ENCODE measurements at places on chromosomes 6 and 20.

- no peak for DNase-seq
Measured at GRCh38 chr6:37311741-37312473, 41.9 kb upstream of the RNF8 start.

GRCh38 chr6:82361631-82362030, 2.0 kb upstream of the TPBG start:
- DNase-seq, result no peak

GRCh38 chr6:150673720-150674346, 74.1 kb downstream of the PLEKHG1 start:
- no peak for DNase-seq

DNA sequence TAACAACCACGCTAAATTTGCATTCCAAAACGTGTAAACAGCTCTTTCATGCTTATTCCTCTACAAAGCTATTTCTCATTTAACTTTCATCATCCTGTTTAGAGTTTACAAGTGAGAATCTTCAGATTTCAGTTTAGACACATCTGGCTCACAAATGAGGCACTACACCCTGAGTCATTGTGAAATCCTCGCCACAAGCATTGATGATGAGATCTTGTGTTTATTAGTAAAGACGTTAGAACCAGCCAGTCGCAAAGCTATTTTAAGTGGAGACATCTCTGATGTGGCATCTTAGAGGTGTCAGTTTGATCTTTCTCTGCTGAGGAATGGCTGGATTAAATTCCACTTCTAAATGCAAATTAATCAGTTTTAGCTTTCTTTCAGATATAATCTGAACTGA, 8.3 kb upstream of the ISM1 start:
- no peak for DNase-seq

GRCh38 chr6:49978332-49979226, 9.2 kb upstream of the DEFB113 start:
- DNase-seq, result no peak

- DNase-seq, result no peak
Measured at GRCh38 chr6:149014631-149015534, 268.1 kb downstream of the UST start.

- DNase-seq, result no peak
Measured at GRCh38 chr6:168915855-168916254, 337.8 kb downstream of the THBS2 start.

DNA sequence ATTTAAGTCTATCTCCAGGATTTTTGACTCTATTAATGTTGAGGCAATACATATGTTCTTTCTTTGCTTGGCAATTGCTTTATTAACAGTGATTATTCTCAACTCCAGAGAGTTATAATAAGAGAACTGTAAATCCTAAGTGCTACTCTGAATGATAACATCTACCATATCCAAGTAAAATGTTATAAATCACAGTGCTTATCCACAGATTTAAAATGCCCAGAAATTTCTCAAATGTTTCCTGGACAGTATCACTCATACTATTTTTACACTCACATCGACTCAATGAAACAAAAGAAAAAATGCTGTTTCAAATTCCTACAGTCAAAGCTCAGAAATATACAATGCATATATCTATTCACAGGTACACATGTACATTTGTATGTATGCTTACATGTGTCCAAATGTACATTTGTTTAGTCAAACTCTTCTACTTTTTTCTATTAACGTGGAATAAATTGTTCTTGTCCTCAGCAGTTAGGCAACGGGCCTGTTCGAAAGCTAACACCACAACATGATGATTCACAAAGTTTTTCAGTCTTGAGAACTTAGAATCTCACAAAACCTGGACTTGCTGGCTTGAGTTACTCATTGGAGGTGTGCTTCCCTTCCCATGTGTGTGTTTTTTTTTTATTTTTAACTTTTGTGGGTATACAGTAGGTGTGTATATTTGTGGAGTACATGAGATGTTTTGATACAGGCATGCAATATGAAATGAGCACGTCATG, 193.0 kb downstream of the GJA10 start:
- no peak for DNase-seq

GRCh38 chr20:47063407-47063806, 168.8 kb downstream of the EYA2 start:
- DNase-seq, result no peak

DNA sequence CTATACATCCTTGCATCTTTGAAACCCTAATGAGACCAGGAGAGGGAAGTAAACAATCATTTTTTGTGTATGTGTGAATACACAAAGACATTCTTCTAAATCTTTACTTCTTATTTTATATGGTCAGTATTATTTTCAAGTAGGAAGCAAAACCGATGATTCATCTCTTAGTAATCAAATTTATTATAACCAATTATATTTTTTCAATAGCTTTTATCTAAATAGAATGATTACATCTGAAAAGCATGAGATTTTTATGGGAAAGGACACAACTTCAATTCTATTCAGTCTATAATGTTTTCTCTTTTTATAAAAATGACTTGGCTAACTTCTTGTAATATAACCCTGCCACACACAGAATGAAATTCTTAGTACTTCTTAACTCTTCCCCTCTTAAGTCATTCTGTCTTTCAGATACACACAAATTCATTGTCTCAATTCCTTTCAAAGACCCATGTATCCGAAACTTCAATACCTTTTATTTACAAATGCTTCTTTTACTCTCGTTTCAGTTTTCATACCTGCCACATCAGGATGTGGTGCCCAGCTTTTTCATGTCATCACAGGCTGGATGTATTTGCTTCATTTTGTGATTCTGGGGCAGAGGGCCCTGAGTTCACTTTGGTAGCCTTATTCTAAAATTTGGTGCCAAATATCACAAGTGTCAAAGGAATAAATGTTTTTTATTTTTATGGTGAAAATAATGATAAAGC, 227.0 kb downstream of the PHF3 start:
- no peak for DNase-seq

DNA sequence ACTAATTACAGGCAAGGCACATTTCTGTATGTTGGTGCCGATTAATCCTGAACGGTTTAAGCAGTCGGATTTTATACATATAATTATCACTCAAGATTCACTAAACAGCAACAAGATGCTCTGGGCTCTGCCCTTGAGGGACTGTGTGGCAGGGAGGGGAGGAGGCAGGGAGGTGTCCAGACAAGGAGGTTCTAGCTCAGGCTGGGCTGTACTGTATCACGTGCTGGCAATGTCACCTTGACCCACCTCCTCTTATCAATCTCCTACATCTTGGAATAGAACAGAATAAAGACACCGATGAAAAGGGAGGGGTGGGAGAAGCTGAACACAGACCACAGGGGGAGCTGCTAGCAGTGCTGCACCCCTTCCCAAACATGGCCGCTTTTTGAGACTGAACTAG, 65.7 kb downstream of the LRFN2 start:
- no peak for DNase-seq

DNA sequence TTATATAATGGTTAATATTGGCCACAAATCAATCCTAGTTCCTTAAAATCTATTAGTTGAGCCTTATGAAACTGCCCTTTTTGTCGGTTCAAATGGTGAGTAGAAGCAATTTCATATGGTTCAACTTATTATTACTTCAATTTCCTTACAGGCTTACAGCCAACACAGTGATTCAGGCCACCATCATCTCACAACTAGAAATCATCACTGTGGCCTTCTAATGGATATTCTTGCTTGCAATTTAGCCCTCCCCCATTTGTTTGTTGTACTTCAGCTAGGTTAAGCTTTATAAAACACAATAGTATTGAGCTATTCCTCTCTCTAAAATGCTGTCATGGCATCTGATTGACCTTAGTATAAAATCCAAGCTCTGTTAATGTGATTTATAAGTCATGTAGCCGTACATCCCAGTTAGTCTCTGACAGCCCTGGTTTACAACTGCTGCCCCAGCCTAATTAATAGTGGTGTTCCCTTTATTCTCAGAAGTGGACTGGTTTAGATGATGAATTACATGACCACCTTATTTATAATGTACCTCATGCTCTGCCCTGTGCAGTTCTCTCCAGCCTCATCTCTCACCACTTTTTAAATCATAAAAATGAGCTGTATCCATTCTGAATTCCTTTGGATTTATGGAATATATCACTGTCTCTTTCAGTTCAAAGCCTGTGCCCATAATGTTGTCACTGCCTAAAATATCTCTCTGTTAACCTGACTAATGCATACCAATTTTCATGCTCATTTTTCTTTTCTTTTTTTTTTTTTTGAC, 36.7 kb downstream of the LAMA2 start:
- no peak for DNase-seq

DNA sequence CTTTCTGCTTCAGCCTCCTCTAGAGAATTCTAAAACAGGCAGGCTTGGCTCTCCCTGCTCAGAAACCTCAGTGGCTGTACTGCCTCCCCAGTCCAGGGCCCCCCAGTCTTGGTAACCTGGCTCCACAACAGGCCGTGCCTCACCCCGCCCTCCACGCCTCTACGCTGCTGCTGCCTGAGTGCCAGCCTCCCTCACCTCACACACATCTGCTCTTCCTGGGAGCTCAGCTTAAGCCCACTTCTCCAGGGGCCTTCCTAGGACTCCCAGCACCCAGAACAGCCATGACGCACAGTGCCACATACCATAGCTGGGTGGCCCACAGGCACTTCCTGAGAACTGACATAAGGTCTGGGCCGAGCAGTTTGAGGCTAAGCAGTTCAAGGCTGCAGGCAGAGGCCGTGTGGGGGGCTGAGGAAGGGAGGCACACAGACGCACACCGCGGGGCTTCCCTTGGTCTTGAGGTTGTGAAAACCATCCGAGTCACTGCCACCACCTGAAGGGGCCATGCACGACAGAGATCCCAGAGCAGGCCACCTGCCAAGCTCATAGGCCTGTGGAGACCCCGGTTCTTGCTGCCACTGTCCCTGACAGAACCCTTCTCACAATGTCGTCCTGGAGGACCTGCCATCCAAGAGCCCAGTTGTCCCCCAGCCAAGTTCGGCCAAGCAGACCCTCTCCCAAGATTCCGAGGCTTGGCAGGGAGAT, 42.6 kb downstream of the DSTN start:
- DNase-seq, result peak; percentile 24

- DNase-seq, result no peak
Measured at GRCh38 chr20:12936524-12936923, 72.2 kb upstream of the SPTLC3 start.

- DNase-seq, result no peak
Measured at GRCh38 chr6:81787313-81788068, 35.0 kb upstream of the TENT5A start.

DNA sequence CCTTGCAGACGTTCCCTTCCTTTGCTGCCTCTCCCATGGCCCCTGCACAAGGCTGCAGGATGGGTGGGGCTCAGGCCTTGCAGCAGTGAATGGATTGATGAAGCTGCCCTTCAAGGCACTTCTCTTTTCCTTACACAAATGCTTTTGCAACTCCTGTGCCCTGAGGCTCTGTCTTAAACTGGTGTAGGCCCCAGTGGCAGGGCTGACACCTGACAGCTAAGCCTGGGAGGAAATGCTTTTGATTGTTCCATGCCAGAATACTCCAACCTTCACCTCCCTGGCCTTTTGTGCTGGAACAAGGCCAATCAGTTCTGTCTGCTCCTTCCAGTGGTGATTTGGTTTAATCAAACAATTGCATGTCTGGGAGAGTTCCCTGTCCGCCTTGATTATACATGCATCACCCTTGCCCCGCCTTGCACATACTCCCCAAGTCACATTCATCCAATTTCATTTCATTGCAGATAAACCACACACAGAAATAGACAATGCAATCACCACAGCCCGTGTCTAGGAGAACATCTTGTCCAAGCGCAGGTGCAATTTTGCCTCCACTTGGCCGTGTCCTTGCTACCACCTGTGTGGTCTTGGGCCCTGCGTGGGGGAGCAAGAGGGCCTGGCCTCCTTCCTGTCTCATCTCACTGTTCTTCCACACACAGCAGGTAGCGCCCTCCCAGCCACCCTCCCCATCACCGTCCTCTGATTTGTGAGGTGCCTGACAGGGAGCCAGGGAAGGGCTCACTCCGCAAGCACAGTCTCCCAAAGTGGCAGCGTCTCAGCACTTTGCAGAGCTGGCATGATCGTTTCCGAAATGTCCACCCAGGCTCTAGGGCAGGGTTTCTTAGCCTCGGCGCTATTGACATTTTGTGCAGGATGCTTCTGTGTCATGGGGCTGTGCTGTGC, 120.4 kb downstream of the CDH26 start:
- DNase-seq, result no peak

DNA sequence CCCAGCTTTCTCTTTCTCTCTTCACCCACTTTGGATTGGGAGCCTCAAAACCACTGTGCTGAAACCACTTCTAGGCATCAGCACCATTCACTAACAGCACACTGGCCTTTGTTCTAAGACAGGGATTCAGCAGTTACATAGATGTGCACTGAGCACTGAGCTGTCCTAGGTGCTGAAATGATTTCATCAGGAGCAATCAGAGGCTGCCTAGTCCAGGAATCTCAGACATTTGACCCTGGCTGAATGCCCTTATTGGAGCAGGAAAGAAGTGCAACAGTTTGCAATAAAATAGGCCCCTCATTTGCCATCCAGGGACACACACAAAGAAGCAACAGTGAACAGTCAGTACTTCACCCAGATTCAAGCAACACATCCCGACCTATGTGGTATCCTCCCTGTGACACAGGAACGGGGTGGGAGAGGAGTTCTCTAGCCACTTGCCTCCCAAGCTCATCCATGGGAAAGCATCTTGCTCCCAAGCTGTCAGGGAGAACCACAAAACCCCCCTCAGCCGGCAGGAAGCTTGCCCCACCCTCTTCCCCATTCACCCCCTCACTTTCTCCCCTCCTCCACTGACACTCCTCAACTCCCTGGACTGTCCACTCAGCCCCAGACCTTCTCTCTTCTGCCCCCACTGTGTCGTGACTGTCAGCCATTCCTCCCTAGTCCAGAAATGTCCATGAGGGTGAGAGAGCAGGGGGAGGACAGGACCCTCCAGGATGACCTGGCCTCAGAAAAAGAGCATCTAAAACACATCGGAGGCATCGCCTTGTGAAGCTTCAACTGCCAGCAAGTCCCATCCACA, 304.4 kb downstream of the PREX1 start:
- DNase-seq, result no peak

DNA sequence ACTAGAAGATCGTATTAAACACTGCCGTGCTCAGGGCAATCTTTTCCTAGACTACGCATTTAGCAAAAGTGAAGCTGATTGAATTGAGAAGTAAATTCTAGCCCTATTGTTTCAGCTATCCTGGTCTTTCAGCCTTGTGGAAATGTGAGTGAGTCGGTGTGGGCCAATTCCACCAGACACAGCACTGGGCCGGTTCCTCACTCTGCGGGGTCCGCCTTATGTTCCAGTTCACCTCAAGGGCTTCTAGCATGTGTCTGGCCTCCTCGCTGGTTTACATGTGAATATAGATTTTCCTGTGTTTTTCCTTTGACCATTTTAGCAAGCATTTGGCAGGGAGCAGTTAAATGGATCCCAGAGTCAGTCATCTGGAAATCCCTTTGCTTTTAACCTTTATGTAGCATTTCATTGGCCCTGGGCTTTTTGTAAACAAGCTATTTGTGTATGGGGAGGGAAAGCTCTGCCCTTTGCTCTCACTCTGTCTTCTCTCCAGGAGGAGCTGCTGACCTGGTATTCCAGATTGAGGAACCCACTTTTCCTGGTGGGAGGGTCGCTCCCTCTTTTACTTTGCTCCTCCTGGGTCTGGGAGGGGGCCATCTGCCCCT, 12.4 kb upstream of the GTSF1L start:
- DNase-seq, result no peak

GRCh38 chr6:139990856-139991465, 616.5 kb upstream of the CITED2 start:
- no peak for DNase-seq

- no peak for DNase-seq
Measured at GRCh38 chr6:75991941-75992340, 80.5 kb downstream of the IMPG1 start.

- no peak for DNase-seq
Measured at GRCh38 chr20:17943343-17943742, 25.3 kb downstream of the SNX5 start.

GRCh38 chr20:3712279-3712873, at the start of gene SIGLEC1:
TSS of gene SIGLEC1 (minus strand) at chr20:3712600. CDS start at chr20:3707128, 5,472 bp downstream.
- DNase-seq, result no peak

- no peak for DNase-seq
Measured at GRCh38 chr6:170166511-170167122, 124.3 kb downstream of the DLL1 start.
